HFF-Myc (cell line): ENCODE measurements at places on chromosomes 11 and 22.

GRCh38 chr11:33698921-33699320 is 1.7 kb downstream of the C11orf91 start:
- DNase-seq = no peak

DNA sequence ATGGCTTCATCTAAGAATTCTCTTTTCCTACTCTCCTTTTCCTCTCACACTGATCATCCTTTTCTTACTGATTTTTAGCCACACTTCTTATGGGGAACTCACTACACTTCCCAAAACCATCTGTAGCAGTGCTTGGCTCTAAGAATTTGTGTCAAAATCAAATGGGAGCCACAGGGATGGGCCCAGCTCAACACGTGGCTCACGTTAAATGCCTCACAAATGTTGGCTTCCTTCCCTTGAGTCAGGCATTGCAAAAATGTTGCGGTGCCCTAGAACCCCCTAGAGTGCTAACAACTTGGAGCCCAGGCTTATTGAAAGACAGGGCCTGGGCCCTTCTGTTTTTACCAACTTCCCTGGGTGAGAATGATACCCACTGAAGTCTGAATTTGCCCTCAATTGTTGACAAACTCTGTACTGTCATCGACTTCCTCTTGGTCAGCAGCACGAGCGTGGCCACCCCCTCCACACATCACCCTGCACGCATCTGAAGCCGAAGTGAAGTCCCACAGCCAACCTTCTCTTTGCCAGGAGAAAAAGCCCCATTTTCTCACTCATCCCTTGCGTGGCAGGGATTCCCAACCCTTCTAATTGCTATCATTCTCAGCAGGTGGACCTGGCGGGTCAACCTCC is 69.7 kb downstream of the ELFN2 start:
- no peak for DNase-seq

- peak; percentile 33 for DNase-seq
Measured at GRCh38 chr11:107549253-107549953, 16.1 kb downstream of the ALKBH8 start.

GRCh38 chr11:57971272-57972012 is 52.2 kb upstream of the OR9Q1 start:
- DNase-seq = no peak

DNA sequence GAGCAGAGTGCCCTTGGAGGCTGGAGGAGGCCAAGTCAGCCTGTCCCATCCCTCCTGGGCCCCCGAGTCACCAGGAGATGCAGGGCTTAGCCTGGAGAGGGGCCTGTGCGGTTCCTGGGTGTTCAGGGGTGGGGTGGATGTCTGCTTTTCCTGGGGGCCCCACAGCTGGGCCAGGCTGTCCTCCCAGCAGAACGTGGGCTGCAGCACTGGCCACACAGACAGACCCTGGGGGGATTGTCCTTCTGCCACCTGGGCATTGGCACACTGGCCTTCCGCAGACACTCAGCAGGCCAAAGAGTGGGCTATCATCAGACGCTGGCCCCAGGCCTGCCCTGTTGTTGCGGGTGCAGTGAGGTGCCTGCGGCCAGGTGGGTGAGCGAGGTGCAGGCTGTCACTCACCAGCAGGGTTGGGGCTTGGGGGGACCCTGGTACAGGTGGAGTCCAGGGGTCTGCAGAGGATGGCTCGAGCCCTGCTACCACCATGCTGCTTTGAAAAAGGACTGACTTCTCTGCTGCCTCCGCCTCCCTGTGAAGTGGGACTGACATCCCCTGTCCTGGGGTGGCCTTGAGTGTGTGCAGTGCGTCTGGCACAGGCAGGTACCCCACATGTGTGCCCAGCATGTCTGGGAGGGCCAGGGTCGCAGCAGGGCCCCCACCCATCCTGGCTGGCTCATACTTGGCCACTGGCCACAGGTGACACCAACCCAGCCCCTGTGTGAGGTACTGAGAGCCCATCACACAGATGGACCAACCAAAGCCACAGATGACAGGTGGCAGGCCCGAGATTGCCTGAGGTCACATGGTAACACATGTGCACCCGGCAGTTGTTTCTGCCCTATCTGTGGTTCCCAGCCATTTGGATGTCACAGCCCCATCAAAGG is 39.0 kb upstream of the KCNQ1OT1 start:
- DNase-seq = no peak

- DNase-seq = no peak
Measured at GRCh38 chr11:79062814-79063762, 377.7 kb downstream of the TENM4 start.

DNA sequence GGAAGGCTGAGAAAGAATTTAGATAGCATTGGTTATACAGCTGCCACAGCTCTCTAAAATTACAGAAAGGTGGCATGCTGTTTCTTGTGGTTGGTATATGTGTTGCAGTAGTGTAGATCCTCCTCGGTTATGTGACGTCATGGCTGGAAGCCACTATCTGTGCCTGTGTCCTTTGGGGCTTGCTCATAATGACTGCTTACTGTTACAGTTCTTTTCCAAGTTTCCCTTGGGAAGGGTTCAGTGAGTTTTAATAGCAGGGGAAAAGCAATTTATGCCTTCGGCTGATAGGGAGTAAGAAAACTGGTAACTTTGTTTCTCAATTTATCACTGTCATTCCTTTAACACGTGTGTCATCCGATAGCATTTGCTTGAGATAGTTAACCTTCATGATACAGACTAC is 47.2 kb downstream of the POLD3 start:
- no peak for DNase-seq

DNA sequence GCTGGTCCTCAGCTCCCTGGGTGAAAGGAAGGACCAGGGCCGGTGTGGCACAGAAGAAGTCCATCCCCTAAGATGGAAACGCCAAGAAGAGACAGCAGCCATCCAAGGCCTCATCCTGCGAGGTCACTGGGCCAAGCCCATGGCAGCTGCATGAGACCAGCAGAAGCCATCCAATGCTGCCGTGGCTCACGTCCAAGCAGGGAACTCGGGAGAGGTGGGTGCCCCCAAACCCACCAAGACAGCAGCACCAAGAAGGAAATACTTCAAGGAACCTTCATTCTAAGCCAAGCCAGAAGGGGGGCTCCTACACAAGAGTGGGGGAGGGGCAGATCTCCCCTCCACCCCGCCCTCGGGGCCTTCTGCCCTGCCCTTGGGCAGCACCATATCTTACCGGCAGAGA is 49.6 kb downstream of the IGSF9B start:
- no peak for DNase-seq

GRCh38 chr11:45383224-45383623 is 97.1 kb upstream of the SYT13 start:
- DNase-seq = no peak

GRCh38 chr11:127055236-127055635 is 54.7 kb upstream of the KIRREL3 start:
- no peak for DNase-seq

- no peak for DNase-seq
Measured at GRCh38 chr11:117657794-117658193, 139.2 kb downstream of the DSCAML1 start.

DNA sequence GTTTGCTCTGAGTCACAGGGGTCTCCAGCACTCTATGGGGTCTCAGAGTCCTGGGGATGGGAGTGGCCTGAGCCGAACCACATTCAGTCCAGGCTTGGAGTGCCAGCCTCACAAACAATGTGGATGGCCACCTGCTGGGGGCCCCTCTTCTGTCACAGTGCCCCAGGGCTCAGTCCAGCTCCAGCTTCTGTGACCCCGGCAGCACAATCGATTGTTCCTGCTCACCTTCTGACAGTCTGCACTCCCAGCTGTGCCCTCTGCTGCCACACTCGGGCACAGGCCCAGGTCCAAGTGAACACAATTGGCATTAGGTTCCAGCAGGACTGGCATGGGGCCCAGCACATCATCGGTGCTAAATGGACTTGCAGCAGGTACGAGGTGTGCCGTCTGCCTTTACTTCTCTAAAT is 84.8 kb downstream of the TP53I11 start:
- DNase-seq = no peak

- DNase-seq = no peak
Measured at GRCh38 chr11:122304306-122304705, 188.3 kb upstream of the BLID start.

DNA sequence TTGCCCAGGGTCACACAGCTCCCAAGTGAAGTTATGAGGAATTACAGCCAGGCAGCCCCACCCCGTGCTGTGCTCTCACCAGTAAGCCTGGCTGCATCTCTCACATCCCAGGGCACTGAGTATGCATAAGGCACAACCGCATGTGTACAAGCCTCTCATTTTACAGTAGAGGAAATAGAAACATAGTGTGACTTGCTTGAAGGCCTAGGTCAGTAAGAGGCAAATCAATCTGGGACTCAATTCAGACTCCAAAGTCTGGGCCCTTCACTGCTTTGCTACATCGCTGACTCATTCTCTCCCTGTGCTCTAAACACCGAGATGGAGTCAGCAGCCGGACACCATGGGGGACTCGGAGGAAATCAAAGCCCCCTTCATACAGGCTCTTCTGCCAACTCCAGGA is 7.9 kb downstream of the ABTB2 start:
- no peak for DNase-seq

DNA sequence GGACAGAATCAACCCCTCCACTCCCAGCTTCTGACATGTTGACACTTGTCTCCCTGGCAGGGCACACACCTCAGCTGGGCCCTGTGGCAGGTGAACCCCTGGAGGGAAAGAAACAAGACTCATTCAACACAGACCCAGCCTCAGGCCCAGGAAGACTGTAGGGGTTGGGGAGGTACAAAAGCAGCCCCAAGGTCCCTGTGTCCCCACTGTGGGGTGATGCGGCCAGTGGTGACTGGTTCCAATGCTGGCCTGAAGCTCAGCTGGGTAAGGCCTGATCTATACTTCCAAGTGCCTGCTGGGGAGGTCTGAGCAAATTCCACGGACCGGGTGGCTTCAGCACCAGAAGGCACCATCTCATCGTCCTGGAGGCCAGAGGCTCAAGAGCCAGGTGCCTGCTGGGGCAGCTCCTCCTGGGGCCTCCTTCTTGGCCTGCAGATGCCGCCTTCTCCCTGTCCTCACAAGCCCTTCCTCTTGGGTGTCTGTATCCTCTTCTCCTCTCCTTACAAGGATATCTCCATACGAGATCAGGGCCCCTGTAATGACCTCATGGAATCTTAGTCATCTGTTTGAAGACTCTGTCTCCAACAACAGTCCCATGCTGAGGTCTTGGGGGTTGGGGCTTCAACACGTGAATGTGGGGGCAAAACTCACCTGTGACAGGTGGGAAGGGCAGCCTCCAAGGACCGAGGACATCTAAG is 1492.1 kb downstream of the BRD1 start:
- no peak for DNase-seq

DNA sequence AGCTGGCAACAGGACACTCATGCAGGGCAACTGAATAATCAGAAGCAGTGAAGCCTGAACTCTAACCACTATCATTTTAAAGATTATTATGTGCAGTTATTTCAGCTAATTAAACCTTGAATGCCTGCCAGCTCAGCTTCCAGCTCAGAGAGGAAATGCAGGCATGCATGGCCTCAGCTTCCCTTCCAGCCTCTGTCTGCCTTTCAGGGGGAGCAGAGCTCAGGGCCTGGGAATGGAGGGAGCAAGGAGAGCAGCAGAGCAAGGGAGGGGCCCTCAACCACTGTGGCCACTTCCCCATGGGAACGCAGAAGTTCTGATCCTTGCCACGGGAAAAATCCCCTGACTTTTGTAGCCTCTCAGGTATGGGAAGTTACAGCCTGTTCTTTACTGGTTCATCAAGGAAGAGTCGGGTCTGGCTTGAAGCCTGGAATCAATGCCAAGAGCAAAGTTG is 32.5 kb upstream of the APLNR start:
- no peak for DNase-seq

- no peak for DNase-seq
Measured at GRCh38 chr11:126573325-126573978, 218.0 kb downstream of the ST3GAL4 start.

DNA sequence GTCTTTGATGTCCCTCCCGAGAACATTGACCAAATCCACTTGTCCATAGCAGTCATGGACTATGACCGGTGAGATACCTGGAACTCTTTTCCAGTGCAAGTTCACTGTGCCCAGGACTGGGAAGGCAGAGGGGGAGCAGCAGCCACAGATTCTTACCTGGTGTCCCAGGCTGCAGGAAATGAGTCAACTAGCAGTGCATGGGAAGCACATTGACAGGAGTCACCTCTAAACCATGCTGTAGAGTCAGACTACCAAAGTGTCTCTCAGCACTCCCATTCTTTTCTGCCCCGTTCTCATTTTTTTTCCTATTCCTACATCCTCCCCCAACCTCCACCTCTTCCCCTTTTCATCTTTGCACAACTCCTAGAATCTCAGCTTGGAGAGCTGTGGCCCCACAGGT is 67.2 kb upstream of the OLFML1 start:
- no peak for DNase-seq

DNA sequence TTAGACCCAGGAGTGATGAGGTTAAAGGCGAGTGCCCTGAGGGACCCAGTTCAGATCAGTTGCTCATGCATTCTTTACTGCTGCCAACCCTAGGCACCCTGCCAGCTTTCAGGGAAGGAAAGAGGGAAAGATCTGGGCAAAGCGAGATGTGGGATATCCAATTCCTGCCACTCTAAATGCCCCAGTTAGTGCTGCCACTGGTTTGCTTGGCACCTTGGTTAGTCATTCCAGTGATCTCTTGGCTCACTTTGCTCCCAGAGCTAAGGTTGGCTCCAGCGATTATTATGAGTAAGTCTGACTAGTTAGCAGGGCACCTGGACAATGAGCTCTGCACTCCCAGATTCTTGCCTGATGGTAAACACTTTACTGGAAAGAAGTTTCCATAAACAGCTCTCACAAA is 85.0 kb downstream of the INSC start:
- DNase-seq = no peak

GRCh38 chr11:72781063-72781312 is 12.9 kb downstream of the STARD10 start:
- DNase-seq = no peak

GRCh38 chr11:105673089-105673488 is 63.2 kb downstream of the GRIA4 start:
- peak; percentile 36 for DNase-seq
